GM12865 (cell line): ENCODE measurements at places on chromosomes 2 and 18.

DNA sequence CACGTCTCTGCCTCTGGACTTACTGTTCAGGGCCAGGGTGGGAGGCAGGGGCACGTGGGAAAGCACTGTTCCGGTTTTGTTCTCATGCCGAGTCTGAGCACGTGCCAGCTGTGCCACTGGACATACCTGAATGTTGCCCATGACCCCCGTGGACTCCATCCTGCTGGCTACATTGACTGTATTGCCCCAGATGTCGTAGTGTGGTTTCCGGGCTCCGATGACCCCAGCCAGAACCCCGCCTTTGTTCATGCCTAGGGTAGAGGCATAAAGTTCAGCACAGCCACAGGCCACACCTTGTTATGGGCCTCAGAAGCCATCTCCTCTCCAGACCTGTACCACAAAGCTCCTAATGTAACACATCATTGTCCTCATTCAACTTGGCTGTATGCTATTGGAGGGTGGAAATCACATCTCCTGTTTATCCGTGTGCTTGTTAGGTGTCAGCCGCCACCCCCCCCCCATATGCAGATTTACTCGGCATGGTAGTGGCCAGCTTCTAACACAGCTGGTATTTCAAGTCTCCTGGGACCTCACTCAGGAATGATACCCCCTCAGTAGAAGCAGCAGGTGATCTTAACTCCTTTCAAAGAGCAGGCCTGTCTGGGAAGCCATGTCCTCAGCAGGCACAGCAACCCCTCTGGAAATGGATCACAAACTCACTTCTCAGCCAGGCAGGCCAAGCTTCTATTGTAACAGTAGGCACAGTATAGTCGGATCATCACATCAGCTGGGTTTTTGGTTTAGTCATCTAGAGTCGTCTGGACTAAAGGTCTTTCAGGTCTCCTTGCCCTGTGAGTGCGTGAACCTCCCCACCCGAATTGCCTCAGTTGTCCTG is 27.6 kb downstream of the CENPO start:
- DNase-seq: no peak

GRCh38 chr2:170039401-170040172 is 138.4 kb upstream of the MYO3B start:
- no peak for DNase-seq

- DNase-seq: no peak
These were observed 35.7 kb downstream of the KDM3A start for GRCh38 chr2:86476918-86477317.

DNA sequence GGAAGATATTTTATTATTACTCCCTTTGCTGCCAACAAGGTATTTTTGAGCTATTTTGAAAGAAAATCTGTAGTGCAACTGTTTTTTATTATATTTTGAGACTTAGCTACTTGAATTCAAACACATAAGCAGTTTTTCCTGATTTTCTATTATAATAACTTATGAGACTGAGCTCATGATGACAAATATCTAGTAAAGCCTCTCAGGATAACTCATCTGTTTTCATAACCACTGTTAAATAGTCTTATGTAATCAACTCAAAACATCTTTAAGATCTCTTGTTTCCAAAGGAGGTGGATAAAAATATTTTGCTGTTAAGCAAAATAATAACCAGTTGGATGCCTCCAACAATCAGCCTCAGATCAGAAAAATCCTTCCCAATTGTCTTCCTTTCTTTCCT is 21.9 kb upstream of the PPP1CB start:
- DNase-seq: no peak

DNA sequence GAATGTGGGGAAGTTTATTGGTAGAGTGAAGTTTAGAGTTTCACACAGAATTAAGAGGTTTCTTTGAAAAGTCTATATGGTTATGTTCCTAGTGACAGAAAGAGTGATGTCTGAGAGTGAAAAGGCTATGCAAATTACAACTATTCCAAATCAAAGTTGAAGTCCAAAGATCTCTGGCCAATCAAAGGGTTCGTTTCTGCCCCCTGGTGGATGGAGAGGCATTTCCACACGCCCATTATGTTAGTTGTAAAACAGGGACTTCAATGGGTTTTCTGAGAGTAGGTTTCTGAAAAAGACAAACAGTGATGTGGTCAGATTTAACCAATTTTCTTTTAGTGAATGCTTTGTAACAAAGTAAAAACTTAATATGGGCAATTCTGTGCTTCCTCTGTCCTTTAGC is 441.5 kb upstream of the POU3F3 start:
- peak; percentile 32 for DNase-seq

- no peak for DNase-seq
These were observed 64.0 kb downstream of the HIBCH start for GRCh38 chr2:190255676-190256075.

DNA sequence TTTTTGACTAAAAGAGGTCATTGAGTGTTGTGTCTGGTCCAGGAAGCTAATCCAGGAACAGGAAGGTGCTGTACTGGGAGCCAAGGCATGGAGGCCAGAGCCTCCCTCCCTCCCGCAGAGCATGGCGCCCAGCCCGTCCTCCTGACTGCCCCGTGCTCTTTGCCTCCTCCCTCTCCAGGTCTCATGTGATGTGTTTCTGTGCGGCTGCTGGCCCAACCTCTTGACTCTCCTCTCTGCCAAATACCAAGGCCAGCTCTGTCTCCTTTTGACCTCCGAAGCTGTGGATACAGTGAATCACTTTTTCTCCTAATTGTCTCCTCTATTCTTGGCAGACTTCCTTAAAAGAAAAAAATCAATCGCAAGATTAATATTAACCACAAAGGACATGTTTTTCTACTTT is 284.1 kb downstream of the PHLPP1 start:
- DNase-seq: no peak

DNA sequence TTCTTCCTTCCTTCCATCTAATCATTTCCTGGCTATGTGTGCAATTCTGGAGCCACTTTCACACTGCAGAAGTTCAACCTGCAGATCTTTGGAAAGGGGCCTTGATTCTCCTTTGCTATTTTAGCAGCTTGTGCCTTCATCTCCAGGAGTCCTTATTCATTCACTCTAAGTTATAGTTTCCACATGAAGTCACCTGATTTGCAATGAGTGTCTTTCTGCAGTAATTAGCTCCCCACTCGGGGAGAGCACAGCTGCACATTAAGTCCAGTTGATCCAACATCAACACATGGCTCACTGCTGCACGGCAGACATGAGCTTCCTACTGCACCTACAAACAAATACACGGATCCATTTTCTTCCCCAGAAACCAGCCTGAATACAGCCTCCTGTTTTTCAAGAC is 323.1 kb upstream of the TNP1 start:
- no peak for DNase-seq

DNA sequence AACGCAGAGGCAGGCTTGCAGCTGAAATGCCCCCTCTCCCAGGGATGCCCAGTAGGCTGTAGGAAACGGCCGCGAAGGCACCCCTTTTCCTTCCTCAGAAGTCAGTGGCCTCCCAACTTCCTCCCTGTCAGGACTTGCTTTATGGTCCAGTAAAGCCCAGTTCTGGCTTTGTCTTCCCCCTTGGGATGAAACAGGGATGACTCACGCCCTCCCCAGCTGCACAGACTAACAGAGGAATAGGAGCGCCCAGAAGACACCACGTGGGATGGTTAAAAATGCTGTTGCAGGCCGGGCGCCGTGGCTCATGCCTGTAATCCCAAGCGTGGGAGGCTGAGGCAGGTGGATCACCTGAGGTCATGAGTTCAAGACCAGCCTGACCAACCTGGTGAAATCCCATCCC is 6.9 kb downstream of the CREG2 start:
- DNase-seq: no peak

- no peak for DNase-seq
These were observed 483.5 kb upstream of the SLC8A1 start for GRCh38 chr2:40935349-40935748.

GRCh38 chr18:30582078-30582477 is 460.5 kb downstream of the DSC3 start:
- DNase-seq: no peak

GRCh38 chr18:58310517-58310916 is 266.5 kb downstream of the NEDD4L start:
- DNase-seq: no peak

DNA sequence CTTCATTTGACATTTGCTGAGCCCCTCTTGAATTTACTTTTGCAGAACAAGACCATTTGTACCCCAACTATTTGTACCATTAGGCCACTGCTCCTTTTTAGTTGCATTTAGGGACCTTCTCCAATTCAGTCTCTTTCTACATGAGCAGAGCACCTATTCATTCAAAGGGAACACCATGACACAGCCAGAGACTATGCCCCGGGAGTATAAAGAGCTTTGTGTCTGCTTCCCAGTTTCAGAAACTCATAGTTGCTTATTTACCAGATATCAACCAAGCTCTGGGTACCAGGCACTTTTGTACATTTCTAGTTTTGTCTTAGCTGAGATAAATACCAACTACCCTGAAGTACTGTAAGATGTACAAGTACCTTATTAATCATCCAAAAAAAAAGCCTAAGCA is 269.1 kb upstream of the SIX3 start:
- no peak for DNase-seq

DNA sequence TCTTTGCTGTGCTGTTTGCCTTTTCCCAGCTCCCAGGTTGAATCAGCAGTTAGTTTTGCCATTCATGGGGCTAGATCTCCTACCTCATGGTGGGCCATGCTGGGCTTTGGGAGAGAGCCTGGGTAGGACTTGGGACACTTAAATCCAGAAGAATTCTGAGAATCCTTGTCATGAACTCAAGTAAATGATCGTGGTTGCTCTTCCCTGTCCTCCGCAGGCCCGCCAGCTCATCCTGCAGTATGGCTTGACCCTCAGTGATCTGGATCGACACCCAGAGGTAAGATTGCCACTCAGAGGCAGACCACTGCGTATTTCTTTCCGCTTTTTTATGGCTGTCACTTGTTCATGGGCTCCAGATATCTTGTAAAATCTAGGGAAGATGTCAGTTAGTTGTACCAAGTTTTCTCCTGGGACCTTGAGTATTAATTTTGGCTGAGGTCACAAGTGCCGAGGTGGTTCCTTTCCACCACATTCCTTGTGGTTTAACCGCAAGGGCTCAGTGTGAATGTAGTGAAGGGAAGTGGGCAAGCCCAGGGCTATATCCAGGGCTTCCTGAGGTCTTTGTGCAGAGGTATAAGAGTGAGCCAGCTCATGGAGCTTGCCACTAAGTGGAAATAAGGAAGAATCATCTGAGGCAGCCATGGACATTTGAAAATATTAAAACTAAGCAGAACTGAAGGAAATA is 37.7 kb downstream of the RPIA start:
- no peak for DNase-seq

GRCh38 chr2:96082211-96083063 is 33.9 kb downstream of the ADRA2B start:
- no peak for DNase-seq

DNA sequence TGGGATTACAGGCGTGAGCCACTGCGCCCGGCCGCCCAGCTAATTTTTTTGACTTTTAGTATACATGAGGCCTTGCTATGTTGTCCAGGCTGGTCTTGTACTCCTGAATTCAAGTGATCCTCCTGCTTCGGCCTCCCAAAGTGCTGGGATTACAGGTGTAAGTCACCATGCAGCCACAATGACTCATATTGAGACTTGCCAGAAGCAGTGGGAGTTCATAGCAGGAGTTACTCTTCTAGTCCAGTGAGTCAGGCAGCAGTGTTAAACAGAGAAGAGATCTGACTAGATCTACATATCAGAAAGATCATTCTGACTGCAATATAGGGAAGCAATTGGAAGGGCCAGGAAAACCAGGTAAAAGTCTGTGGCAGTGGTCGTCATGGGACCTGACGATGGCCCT is 1.5 kb upstream of the FLACC1 start:
- peak; percentile 14 for DNase-seq

GRCh38 chr2:17587469-17587868 is 47.0 kb downstream of the VSNL1 start:
- no peak for DNase-seq

GRCh38 chr18:23689031-23689615 is at the start of gene LAMA3:
LAMA3 (plus strand) TSS chr18:23689453; CDS start chr18:23689684, 231 bp downstream.
- DNase-seq: no peak

DNA sequence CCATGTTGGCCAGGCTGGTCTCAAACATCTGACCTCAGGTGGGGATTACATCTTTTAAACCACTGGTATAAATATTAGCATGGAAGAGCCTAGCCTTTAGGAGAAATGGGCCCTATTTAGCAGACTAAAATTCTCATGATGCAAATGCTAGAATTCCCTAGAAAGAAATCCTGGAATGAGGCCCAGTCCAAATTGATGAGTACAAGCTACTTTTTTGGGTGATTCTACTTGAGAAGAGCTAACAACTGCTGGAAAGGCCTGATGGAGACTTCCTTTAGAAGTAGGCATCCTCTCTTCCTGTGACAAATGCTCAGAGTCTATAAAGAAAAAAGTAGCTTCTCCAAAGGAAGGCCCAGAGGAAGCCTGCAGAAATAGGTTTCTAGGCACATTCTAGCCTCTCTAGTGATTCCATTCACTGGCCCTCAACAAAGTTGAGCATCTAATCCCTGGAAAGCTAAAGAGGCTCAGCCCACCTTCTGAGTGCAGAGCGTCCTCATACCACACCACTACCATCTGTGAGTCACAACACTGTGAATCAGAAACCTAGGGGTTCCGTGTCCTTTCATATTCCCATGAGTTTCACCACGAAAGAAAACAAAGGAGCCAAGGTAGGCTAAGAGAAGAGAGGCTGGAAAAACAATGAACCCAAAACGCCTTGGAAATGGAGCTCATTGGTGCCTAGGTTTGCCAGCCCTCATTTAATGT is 183.1 kb downstream of the C1D start:
- no peak for DNase-seq

GRCh38 chr2:209076151-209076550 is 347.7 kb upstream of the MAP2 start:
- no peak for DNase-seq

GRCh38 chr2:45289997-45290709 is 280.9 kb upstream of the SIX2 start:
- peak; percentile 66 for DNase-seq

GRCh38 chr2:181774685-181775084 is 94.4 kb upstream of the NEUROD1 start:
- DNase-seq: peak; percentile 15

- DNase-seq: peak; percentile 32
These were observed 296.9 kb upstream of the STON1 start for GRCh38 chr2:48233005-48233404.

DNA sequence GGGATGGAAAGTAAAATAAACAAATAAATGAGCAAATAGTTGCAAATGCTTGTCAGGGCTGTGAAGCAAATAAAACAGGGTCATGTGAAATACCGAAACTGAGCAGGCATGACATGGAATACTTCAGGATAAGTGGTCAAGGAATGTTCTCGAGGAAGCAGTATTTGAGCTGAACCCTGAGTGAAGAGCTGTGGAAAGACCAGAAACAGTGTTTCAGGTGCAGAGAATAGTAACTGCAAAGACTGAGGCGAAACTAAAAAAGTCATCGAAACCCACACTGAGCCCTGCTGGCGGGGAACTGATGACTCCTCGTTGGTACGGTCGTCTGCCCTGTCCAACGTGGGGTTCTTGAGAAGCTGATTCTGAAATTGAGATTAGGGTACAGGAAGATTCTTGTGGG is 27.2 kb upstream of the MYCN start:
- peak; percentile 36 for DNase-seq

- peak; percentile 9 for DNase-seq
These were observed 31.3 kb upstream of the EVA1A start for GRCh38 chr2:75592030-75592429.

- peak; percentile 40 for DNase-seq
These were observed 75.5 kb downstream of the DTNB start for GRCh38 chr2:25597881-25598280.

GRCh38 chr2:53952519-53952918 is 18.3 kb downstream of the PSME4 start:
- no peak for DNase-seq

GRCh38 chr2:235935773-235936172 is 232.4 kb downstream of the GBX2 start:
- no peak for DNase-seq

GRCh38 chr2:106223347-106223746 is 29.2 kb upstream of the UXS1 start:
- DNase-seq: no peak

- peak; percentile 36 for DNase-seq
These were observed 17.0 kb upstream of the CRYBA2 start for GRCh38 chr2:219010162-219010756.
